ENCODE measurements at places on chromosomes 11 and 22.

- no peak for DNase-seq
Measured at GRCh38 chr11:70671083-70671482, 272.8 kb downstream of the CTTN start.

DNA sequence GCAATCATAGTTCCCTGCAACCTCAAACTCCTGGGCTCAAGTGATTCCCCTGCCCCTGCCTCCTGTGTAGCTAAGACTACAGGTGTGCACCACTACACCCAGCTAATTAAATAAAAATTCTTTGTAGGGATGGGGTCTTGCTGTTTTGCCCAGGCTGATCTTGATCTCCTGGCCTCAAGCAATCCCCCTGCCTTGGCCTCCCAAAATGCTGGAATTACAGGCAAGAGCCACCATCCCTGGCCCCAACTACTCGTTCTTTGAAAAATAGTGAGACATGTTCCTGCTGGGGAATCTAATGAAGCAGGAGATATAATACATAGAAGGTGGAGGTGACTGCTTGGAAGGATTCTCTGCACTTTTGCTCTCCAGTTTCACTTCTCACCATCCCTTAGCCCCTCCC is 40.1 kb upstream of the RFPL3 start:
- DNase-seq = no peak

- no peak for DNase-seq
Measured at GRCh38 chr11:117573326-117573725, 223.7 kb downstream of the DSCAML1 start.

GRCh38 chr11:69703768-69704507 is at the start of gene FGF19:
Gene FGF19, minus strand, starts transcription at chr11:69704022. Its CDS starts 146 bp downstream, at chr11:69703876.
- DNase-seq = no peak

DNA sequence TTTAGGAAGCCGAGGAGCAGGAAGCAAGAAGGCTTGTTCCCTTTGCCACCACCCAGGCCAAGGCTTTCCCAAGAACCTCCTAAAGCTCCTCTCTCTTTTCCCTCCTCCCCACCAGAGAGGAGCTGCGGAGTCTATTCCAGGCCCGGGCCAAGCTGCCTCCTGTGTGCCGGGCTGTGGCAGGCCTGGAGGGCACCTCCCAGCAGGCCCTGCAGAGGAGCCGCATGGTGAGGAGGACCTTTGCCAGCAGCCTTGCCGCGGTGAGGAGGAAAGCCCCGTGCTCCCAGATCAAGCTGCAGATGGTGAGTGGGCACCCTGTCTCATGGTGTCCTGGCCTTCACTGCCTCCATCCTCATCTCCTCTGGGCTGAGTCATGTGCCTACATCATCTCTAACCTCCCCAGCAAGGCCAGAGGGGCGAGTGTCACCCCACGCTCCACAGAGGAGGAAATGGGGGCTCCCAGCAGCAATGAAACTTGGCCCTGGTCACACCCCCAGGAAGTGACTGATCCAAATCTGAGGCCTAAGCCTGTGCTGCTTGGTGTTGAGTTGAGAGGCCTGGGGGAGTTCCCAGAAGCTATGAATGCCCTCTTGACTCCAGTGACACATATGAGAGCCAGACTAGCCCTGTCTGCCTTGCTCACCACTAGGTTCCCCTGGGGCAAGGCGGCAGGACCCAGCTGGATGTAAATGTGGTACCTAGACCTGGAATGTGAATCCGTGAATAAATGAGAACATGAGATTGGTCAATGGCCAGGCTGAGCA is 104.2 kb downstream of the MYO18B start:
- DNase-seq = no peak

- no peak for DNase-seq
Measured at GRCh38 chr11:44577231-44577830, 11.9 kb downstream of the CD82 start.

All from heart right ventricle (tissue), 16 donors.